NCI-H1930 (cell line): ENCODE measurements at places on chromosomes 1 and 21.

DNA sequence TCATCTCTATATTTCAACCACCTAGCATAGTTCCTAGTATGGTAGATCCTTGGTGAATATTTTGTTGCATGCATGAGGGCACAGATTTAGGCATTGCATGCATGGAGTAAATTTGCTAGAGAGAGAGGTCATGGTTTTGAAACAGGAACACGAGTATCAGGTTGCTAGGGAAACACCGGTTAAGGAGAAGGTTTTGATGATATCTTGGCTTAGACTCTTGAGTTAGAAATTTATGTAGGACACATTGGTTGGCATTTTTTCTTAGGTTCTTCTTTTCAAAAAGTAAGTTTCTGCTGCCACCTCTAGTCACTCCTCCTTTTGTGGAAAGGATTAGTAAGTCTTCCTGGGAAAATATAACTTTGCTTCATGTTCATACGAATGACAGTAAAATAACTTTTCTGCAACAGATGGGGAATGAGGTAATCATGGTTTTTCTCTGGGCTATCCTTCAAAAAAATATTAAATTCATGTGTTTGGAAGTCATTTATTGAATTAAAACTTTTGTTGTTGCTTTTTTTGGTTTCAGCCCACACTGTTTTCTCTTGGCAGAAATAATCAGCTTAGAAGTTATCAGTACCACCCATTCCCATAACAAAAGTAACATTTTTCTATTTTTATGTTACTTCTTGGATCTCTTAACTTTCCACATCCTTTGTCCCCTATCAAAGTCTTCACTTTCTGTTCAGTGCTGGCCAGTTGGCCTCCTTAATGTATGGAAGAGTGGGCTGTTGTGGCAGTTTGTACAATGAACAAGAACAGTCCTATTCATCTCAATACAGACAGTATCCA lies 97.3 kb downstream of the PLA2G4A start:
- DNase-seq: no peak

GRCh38 chr1:221337106-221337505 lies 404.8 kb downstream of the DUSP10 start:
- DNase-seq: no peak

- no peak for DNase-seq
Measured at GRCh38 chr21:35568643-35569042, 491.7 kb downstream of the SETD4 start.

GRCh38 chr1:165876121-165876520 lies 48.7 kb downstream of the UCK2 start:
- no peak for DNase-seq
